ENCODE measurements at places on chromosomes 16 and 17. TPM values are rescaled to one million over a fixed set of nuclear protein-coding genes. Genes with fewer than 3 reads are reported as not detected.

TBC1D3I gene
- total RNA-seq, result 1.2 TPM

CA7 gene
- 0.59 TPM for total RNA-seq

NUPR1 gene
- not detected for total RNA-seq

GDPD1 gene
- 2.7 TPM for total RNA-seq

CLEC19A gene
- total RNA-seq, result not detected

ST6GALNAC1 gene
- total RNA-seq, result 0.48 TPM

ARHGAP44 gene
- 0.21 TPM for total RNA-seq

ZNF287 gene
- total RNA-seq, result 7.9 TPM

XAF1 gene
- total RNA-seq, result 18.6 TPM

DOK4 gene
- total RNA-seq, result 6.6 TPM

MLST8 gene
- total RNA-seq, result 56.4 TPM

GPR139 gene
- not detected for total RNA-seq

NR1D1 gene
- 6.6 TPM for total RNA-seq
